ENCODE measurements at places on chromosomes 4 and X.

DNA sequence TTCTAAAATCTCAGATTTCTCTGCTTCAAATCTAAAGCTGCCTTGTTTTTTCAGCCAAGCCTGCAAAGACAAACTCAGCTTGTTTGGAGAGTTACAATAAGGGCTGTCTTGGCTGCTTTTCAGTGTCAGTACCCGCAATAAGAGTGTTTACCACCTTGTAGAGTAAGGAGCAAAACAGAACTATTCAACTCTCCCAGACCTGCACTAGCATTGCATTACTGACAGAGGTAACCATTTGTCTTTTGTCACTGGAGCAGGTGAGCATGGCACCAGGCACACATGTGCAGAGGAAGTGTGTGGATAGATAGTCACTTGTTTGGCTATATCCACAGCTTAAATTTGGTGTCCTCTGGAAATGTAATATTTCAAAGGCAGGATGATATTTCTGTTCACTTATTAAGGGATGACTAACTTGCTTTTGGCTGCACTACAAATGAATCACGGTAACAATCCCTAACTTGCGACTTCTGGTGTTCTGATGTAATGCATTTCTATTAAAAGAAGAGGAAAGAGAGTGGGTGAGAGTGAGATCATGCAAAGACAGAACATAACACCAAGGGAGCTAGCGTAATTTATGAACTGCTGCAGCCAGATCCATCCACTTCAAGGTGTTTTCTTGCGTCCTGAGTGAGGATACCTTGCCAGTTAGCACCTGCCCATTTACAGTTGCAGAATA, 38.6 kb downstream of the PTCHD1 start:
- DNase-seq: no peak

DNA sequence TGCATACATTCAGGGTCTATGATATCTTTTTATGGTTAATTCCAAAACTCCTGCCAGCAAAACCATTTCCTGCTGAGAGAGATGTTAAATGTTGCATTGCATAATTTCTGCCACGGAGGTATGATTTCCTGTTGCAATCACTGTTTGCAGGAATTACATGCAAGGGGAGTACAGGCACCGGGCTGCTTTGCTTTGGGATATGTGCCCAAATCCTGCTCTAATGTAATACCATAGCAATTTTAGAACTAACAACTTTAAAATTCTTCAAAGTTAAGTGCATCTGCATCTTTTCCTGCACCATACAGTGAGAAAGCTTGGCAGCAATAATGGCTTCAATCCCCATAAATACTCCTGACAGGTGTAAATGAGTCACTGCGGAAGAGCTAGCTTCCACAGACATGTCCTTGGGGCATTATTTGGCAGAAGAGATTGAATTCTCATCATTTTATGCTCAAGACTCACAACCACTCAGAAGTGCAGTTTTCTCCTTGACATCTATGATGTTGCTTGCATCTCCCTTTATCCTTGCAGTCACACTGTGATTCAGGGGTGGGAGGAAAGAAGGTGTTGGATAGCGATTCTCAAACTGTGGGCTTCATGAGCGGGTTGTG, 29.6 kb downstream of the TRIM2 start:
- no peak for DNase-seq

DNA sequence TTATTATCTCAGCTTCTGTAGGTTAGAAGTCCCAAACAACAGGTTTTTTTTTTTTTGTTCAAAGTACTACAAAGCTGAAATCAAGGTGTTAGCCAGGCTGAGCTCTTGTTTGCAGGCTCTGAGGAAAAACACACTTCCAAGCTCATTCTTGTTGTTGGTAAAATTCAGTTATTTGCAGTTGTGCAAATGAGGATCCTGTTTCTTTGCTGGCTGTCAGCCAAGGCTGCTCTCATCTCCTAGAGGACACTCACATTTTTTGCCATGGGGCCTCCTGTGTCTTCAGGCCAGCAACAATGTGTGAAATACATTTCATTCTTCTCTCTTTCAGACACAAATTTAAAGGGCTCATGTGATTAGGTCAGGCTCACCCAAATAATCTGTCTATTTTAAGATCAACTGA, 60.3 kb upstream of the HSD17B10 start:
- no peak for DNase-seq

GRCh38 chrX:124441971-124442590, 95.7 kb downstream of the SH2D1A start:
- no peak for DNase-seq

- no peak for DNase-seq
These were observed 165.2 kb downstream of the CORIN start for GRCh38 chr4:47672696-47673095.

- DNase-seq: no peak
These were observed 1408.0 kb downstream of the PCDH18 start for GRCh38 chr4:136124251-136124745.

- DNase-seq: no peak
These were observed 29.2 kb upstream of the AREG start for GRCh38 chr4:74415602-74416300.

- DNase-seq: no peak
These were observed 426.0 kb downstream of the AFF2 start for GRCh38 chrX:148926371-148926770.

DNA sequence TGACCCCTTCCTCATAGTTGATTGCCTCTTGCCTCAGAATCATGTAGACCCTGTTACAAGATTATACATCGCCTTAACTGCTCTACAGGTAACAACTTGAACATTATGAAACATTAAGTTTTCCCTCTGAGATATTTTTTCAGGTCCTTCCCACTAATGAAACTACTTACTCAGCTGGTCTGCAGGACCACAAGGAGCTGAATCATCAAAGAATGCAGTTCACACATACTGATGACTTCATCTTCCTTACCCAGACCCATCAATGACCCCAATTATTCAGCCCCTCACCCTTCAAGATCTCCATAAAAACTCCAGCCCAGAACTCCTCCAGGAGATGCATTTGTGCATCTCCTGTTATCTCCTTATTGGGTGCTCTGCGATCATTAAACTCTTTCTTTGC, 720.9 kb downstream of the RAPGEF2 start:
- no peak for DNase-seq

GRCh38 chrX:53188763-53189162, 36.2 kb downstream of the KDM5C start:
- no peak for DNase-seq

GRCh38 chr4:2256156-2256731, 5.7 kb downstream of the MXD4 start:
- DNase-seq: no peak

- no peak for DNase-seq
These were observed 108.8 kb downstream of the C4orf51 start for GRCh38 chr4:145788755-145789154.

DNA sequence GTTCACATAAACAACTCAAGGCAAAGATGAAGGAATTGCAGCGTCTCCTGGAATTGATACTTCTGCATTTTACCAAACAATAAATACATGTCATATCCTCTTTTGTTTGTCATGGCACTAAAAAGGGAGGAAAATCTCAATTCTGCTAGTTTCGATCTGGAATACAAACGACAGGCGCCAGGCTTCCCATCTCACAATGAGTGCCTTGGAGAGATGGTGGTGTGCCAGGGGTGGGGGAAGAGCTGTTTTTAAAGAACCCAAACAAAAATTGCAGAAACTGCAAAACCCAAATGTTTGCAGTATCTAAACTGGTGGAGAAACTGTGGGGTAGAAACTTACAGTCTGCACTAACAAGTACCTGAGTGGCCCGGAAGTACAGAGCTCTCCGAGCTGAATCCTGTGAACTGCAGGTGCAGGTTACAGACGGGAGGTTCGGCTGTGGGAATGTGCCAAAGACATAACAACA, 53.0 kb upstream of the KLF3 start:
- no peak for DNase-seq

- no peak for DNase-seq
These were observed 127.7 kb downstream of the PRKX start for GRCh38 chrX:3585719-3586118.

GRCh38 chr4:53103481-53103880, 241.4 kb downstream of the RASL11B start:
- DNase-seq: no peak

DNA sequence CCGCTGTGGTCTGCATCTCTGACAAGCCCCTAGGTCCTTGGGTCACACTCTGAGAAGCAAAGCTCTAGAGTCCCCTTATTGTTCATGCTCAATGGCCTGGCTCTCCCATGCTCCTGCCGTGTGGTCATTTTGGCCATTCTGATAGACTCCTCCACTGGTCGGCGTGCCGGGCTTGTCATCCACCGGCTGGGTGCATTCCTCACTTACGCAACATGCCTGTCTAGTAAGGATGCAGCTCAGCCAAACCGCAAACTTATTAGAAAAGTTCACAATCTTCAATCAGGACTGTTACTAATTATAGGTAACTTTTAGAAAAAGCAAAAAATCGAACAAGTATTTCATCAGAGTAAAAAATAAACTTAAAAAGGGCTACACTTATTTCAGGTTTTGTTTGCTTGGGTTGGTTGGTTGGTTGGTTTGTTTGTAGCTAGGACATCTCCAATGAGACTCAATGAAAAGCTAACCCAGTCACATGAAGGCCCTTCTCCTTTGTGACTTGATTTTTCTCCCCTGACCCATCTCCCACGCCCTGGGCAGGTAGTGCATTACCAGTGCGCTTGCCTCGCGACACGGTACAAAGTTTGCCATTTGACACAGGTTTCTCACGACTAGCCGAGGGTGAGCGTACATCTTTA, 41.0 kb downstream of the IRF2 start:
- DNase-seq: no peak

- DNase-seq: no peak
These were observed 11.3 kb upstream of the GLUD2 start for GRCh38 chrX:121036137-121036536.

GRCh38 chr4:183541752-183542040, 36.8 kb downstream of the ING2 start:
- no peak for DNase-seq

DNA sequence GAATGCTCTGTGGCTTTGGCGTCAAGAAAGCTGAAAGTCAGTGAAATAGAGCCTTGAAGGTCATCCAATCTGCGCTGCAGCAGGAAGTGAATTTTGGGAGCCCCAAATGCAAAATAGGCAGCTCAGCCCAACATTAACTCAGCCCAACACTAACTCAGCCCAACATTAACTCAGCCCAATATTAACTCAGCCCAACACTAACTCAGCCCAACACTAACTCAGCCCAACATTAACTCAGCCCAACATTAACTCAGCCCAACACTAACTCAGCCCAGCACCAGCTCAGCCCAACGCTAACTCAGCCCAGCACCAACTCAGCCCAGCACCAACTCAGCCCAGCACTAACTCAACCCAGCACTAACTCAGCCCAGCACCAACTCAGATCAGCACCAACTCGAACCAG, 71.5 kb downstream of the SORBS2 start:
- no peak for DNase-seq

DNA sequence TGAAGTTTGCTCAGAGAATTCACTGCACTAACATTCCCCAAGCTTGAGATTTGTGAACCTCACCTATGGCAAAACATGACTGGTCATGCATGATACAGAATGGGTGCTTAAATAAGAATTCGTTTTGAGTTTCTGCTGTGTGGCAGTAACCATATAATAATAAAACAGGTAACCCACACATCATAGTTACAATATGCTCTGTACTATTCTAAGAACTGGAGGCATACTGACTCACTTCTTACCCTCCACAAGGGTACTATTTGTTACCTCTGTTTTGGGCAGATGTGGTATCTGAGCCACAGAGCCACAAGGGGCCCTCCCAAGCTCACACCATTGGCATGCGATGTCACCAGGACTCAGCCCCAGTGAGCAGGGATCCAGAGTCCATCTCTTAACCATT, 17.6 kb downstream of the SLC2A9 start:
- DNase-seq: no peak

- DNase-seq: no peak
These were observed 95.5 kb downstream of the NSUN7 start for GRCh38 chr4:40845154-40845835.

- no peak for DNase-seq
These were observed 226.4 kb downstream of the MAGEB5 start for GRCh38 chrX:26442340-26442739.

DNA sequence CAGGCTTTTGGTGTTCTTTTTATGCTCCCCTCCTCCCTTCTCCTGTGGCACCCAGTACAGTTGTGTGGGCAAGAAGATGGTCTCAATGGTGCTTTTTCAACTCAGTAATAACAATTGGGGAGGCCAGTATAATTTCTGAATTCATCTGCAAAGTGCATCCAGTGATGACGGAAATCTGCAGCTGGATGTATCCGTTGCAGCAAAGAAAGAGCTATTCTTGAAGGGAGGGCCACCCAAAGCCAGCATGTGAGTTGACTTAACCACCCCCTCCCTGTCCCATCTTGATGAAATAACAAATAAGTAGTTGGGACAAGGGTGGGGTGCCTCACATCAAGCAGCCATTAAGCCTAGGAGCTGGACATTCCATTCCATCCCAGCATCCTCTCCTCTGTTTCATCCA, 30.7 kb downstream of the TSC22D3 start:
- DNase-seq: no peak

DNA sequence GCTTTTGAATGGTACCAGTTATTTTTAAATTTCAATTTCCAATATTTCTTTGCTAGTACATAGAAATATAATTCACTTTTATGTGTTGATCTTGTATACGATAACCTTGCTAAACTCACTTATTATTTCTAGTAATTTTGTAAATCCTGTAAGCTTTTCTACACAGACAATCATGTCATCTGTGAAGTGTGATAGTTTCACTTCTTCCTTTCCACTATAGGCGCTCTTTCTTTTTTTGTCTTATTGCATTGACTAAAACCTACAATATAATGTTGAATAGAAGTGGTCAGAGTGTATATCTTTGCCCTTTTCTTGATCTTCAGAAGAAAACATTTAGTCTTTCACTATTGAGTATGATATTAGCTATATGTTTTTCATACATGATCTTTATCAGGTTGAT, 76.6 kb downstream of the ZNF182 start:
- no peak for DNase-seq

DNA sequence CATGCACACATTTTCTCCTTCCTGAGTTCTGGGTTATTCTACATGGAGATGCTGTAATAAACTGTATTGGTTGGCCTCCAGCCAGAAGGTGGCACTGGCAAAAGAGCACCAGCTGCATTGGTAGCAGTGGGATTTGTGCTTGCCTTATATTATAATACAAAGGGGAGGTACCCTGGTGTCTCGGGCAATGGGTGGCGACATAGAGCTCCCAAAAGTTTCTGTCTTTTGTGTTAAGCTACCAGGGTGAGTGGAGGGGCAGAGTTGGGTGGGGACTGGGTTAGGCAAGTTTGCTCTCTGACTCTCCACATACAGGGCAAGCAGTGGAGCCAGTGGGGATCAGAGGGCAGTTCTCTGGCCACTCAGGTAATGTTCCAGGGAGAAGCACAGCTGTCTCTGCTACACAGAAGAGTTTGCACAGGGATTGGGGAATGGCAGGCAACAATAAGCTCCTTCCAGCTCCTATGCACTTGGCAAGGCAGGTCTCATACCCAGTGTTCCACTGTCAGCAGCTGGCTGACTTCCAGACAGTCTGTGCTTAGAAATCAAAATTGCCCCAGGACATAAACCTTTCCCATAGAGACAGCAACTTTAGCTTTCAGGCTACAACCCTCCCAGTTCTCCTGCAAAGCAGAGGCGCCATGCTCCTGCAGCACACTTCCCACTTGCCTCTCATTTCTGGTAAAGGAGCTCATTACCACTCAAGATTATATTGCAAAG, 463.9 kb upstream of the PCDH7 start:
- peak; percentile 14 for DNase-seq

GRCh38 chrX:130758072-130758471, 144.9 kb downstream of the ENOX2 start:
- no peak for DNase-seq
